ENCODE measurements at places on chromosomes 13 and 19.

DNA sequence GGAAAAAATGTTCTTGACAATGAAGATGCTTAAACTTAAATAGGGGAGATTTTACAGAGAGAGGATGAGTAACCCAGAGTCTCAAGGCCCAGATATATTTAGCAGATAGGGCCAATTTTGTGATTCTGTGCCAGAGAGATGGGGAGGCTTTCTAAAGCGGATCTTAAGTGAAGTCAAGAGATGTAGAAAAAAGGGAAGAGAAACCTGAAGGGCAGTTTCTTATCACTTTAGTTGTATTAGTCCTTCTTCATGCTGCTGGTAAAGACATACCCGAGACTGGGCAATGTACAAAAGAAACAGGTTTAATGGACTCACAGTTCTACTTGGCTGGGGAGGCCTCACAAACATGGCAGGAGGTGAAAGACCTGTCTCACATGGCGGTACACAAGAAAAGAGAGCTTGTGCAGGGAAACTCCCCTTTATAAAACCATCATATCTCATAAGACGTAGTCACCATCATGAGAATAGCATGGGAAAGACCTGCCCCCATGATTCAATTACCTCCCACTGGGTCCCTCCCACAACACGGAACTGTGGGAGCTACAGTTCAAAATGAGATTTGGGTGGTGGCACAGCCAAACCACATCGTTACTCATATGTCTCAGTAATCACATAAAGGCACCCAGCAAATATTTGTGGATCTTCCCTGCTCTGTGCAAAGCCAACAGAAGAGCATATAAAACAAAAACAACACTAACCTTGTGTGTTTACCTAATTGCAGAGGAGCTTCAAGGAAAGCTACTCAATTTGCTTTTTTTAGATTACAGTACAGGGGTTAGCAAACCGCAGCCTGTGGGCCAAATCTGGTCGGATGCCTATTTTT, 102.6 kb upstream of the MYCBP2 start:
- no peak for DNase-seq

DNA sequence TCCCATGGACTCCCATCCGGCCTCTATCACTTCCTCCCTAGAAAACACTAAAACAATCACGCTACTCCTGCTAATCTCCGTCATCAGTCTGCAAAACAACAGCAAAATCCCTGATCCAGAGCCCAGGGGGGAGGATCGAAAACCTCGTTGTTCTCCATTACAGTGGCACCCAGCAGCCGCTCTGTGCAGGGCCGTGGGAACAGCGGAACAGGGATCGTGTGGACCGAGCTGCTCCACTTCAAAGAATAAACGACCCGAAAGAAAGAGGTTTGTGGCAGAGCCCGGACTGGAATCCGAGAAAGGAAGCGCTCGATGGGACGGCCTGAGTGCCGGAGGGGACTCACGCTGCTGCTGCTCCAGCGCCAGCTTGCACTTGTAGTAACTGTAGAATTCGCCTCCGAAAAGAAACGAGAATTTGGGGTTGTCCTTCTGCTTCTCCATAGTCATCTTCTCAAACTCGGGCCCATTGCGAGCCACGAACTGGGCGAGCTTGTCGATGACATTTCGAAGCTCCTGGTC, 652 bp downstream of the CHERP start:
- no peak for DNase-seq

GRCh38 chr19:4409123-4409933, 6.9 kb downstream of the CHAF1A start:
- no peak for DNase-seq

- no peak for DNase-seq
These were observed 40.5 kb downstream of the DZIP1 start for GRCh38 chr13:95603887-95604555.

DNA sequence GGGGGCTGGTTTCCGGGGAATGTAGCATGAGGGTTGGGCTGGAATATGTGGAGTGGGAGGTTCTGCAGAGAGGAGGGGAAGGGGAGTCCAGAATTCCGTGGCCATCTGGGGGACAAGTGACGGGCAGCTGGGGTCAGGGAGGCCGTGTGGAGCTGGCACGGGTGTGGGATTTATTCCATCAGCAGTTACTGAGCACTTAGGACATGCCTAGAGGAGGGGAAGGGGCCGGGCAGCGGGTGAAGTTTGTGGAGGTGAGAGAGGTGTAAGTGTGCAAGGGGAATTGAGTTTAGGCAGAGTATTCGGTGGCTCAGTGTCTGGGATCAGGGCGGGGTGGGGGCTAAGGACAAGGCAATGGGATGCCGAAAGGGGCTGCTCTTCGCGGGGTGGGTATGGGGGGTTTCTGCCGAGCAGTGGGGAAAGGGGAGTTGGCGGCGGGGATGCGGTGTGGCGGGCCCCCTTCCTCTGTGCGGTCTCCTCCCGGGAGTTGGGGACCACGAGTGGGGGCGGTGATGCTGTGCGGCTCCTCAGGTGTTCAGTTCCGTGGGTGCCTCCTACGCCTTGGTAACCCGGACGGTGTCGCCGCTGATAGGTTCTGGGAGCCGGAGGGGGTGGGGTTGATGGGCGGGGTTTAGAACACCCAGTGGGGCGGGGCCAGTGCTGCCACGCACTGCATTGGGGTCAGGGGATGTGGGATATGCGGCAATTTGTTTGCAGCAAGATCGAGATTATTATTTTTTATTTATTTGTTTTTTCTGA, 5.4 kb downstream of the CCDC61 start:
- peak; percentile 5 for DNase-seq

GRCh38 chr13:29239653-29240525, 355.6 kb downstream of the SLC7A1 start:
- DNase-seq = no peak

GRCh38 chr13:27374126-27374613, 50.2 kb upstream of the GTF3A start:
- no peak for DNase-seq

GRCh38 chr13:79936368-79937136, 404.4 kb downstream of the SPRY2 start:
- peak; percentile 31 for DNase-seq

DNA sequence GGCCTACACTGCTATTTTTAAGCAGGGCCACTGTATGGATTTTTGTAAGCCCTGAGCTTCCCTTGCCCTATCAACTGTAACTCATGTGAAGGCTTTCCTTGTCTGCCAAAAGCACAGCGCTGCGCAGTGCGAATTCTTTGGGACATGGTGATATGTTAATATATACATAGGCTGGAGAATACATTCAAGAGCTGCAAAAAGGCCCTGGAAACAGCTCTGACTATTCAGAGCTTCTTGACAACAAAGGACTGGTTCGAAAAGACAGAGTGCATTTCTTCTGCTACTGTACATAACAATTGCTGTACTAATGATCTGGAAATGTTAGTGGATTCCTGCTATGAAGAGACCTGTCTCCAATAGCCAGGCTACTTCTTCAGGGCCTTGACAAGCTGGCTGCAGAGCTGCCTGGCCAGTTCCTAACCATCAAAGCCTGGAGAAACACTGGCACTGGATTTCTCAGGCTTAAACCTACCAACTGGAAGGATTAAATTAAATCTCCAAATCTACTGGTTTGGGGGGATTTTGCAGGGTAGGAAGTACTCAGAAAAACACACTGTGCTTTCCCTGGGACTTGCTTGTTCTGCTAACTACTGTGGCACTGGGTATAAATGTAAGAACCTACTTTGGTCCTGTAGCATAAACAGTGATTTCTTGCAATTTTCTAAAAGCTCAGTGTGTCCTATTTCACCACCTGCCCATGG, 246.9 kb downstream of the DNAJC15 start:
- DNase-seq = no peak

DNA sequence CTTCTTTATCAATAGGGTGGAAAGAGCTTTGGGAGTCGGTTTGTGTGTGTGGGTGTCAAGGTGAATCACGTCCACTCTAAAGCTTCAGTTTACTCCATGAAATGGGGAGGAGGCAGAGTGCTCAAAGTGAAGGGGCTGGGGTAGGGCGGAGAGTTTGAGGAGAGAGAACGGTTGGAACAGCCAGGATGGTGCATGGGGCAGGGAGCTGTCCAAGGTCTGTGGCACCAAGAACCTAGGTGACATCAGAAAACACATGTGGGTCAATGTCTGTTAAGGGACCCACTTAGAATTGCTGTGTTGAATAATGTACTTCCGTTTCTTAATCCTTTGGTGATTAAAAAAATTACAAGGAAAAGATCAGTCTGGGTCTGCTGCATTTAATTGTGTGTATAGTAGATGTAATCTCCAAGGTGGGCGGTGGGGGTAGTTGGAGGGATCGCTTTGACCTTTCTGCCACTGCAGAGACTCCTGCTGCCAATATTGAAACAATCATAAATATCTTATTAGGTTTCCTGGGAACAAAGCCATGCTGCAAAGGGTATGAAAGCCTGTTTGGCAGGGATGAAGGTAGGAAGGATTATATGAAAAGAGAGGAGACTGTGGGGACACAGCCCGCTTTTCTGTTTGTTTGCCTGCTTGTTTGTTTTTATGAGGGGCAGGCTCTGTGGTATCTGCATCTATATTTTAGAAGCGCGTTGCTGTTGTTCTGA, 122.3 kb downstream of the ATP8A2 start:
- DNase-seq = no peak

- peak; percentile 1 for DNase-seq
These were observed 68.7 kb downstream of the ZAR1L start for GRCh38 chr13:32246468-32246867.

GRCh38 chr13:43797869-43798268, 11.1 kb upstream of the ENOX1 start:
- no peak for DNase-seq

- DNase-seq = no peak
These were observed 7.4 kb downstream of the DBP start for GRCh38 chr19:48629599-48630295.

DNA sequence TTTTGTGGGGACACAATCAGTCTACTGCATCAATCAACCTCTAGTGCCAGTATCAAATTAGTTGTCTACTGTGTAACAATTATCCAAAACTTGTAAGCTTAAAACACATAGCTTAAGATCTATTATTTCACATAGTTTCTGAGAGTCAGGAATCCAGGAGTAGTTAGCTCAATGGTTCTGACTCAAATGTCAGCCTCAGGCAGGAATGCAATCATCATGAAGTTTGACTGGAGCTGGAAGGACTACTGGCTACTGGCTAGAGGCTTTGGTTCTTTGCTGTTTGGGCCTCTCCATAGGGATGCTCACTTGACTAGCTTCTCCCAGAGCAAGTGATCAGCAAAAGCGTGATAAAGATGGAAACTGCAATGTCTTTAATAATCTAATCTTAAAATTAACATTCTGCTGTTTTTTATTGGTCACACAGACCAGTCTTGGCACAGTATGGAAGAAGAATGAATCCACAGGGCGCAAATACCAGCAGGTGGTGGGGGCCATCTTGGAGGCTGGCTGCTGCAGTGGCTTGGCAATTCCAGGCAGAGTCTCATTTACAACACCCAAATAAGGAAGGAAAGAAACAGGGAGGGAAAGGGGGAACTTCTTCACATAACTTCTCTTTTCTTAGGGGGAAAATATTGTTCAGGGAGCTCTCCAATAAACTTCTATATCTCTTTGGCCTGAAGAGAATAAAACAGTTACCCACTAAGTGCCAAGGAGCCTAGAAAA, 15.7 kb downstream of the CAB39L start:
- DNase-seq = no peak

GRCh38 chr13:107580741-107581412, 634.5 kb downstream of the LIG4 start:
- DNase-seq = no peak

DNA sequence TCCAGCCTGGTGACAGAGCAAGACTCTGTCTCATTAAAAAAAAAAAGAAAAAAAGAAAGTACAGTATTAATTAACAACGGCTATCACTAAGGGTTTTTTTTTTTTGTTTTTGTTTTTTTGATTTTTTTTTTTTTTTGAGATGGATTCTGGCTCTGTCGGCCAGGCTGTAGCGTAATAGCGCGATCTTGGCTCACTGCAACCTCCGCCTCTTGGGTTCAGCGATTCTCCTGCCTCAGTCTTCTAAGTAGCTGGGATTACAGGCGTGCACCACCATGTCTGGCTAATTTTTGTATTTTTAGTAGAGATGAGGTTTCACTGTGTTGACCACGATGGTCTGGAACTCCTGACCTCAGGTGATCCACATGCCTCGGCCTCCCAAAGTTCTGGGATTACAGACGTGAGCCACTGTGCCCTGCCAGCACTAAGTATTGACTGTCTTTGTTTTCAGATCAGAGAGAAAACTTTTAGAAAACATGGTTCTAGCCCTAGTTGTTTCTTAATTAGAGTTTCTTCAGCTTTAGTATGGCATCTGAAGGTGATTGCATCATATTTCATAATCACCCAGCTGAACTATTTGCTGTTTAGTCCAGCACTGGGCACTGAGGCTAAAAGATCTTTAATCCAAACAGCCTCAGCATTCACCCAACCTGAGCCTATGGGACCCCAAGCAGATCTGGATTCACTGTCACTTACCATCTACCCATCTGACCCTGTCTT, 2.7 kb upstream of the GATAD2A start:
- no peak for DNase-seq

DNA sequence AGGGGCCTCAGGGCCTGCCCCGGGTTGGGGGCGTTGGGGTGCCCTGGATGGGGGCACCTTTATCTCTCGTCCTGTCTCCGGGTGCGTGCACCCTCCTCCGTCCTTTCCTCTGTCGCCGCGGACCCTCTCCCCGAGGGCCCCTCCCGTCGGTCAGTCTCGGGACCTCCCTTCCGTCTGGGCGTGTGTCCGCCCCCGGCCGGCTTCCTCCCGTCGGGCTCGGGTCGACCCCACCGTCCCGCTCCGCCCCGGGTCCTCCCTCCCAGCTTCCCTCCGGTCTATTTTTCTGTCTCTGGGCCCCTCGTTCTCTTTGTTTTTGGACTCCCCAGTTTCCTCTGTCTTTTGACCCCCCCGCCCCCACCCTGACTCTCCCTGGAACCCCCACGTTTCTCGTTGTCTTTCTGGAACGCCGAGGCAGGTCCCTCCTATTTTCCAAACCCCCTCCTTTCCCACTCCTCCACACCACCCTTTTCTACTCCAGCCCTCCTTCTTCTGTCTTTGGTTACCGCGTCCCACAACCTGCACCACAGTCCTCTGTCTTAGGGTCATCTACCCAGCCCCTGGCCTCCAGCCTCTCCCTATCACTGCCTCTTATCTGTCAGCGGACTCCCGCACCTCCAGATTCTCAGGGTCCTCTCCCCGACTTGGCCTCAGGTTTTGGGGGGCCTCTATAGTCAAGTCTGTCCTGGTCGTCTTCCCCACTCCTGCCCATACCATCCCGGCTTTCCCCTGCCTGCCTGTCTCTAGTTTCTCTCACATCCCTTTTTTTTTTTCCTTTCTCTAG, 757 bp downstream of the EGLN2 start:
- DNase-seq = no peak

Data from NCI-H1048 (cell line).